DMS 273 treated with DMSO at 0.1 percent for 48 hours (cell line): ENCODE measurements at places on chromosomes 13 and 19.

DNA sequence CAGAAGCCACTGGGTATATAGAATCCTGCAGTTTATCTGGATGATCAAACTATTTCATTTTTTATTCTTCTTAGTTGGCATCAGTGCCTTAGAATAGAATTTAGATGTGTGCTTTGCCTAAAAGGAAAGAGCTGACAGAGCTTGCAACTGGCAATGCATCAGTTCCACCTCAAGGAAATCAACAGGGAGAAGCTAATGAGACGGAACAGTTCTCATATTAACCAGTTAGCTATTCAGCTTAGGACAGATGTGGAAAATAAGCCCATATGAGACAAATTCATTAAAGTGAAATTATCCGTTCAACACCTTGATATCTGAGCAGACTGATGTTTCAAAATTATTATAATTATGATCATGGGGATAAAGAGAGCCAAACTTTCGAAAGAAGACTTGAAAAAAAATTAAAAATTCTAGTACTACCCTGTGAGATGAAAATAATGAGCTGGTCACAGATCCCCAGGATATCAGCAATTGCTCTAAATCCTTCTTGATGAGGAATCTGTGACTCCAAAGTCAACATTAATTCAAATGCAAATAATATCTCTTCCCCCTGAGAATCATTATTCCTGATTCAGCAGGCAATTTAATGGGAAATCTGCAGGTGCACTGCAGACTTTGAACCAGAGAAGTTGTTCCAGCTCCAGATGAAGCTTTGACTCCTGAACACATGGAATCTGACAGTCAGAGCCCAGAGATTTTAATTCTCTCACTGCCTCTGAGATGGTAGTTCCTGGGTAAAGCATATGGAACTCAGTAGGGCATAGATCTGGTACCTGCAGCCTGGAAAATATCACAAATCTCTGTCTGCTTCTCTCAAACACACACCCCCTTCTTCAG is 486.8 kb downstream of the FOXO1 start:
- DNase-seq = no peak

DNA sequence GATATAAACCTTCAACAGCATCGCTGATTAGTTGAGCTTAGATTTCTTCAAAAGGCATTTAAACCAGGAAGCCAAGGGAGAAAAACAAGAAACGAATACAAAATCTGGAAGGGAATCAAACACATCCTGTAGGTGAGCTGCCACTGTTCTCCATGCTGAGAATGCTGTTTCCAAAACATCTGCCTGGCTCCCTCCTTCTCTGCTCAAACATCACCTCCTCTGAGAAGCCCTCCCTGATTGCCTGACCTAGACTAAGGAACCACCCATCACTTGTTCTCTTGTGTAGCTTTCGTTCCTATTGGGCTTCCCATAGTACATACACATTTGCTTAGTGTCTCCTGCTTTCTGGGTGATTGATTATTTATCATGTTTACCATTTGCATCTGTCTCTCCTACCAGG is 152.7 kb downstream of the CACNA1A start:
- no peak for DNase-seq

GRCh38 chr13:32073180-32073864 is 41.7 kb downstream of the FRY start:
- DNase-seq = no peak

DNA sequence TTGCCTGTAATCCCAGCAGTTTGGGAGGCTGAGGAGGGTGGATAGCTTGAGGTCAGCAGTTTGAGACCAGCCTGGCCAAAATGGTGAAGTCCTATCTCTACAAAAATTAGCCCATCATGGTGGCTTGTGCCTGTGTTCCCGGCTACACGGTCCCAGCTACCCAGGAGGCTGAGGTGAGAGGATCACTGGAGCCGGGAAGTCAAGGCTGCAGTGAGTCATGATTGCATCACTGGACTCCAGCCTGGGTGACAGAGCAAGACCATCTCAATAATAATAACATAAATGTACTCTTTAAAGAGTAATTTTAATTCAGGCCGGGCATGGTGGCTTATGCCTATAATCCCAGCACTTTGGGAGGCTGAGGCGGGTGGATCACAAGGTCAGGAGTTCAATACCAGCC is 38.7 kb downstream of the SKA3 start:
- DNase-seq = no peak

- no peak for DNase-seq
Measured at GRCh38 chr19:18910010-18910409, 9.2 kb downstream of the COPE start.

GRCh38 chr19:37114001-37114400 is 35.8 kb downstream of the ZNF420 start:
- no peak for DNase-seq

DNA sequence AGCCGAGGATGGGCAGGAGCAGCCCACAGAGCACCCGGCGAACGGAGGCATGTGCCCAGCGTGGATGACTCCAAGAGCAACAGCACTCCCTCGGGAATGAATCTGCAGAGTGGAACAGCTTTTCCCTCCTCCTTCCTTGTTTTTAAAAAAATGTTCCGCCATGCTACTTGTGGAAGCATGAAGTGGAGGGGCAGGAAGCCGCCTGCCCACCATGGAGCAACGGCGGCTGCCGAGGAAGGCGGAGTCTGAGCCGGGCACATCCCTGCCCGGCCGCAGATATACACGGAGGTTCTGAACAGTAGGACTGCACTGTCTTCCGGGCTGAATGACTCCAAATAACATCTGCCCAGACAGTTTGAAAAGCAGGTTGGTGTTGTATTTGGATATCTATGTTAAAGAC is 65.2 kb downstream of the SOX1 start:
- no peak for DNase-seq

GRCh38 chr19:2977746-2978138 is 378 bp downstream of the TLE6 start:
- no peak for DNase-seq

GRCh38 chr13:34757441-34757840 is 184.6 kb upstream of the NBEA start:
- DNase-seq = no peak

DNA sequence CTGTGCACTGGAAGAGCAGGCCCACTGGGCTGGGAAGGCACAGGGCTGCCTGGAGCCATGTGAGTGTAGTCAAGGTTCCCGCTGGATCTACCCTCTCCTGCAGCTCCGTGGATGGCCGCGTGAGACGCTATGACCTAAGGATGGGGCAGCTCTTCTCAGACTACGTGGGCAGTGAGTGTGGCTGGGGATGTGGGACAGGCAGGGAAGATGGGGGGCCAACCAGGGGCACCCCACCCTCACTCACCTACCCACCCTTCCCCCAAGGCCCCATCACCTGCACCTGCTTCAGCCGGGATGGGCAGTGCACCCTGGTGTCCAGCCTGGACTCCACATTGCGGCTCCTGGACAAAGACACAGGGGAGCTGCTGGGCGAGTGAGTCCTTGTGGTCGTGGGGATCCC is 6.1 kb downstream of the WDR83 start:
- DNase-seq = no peak

DNA sequence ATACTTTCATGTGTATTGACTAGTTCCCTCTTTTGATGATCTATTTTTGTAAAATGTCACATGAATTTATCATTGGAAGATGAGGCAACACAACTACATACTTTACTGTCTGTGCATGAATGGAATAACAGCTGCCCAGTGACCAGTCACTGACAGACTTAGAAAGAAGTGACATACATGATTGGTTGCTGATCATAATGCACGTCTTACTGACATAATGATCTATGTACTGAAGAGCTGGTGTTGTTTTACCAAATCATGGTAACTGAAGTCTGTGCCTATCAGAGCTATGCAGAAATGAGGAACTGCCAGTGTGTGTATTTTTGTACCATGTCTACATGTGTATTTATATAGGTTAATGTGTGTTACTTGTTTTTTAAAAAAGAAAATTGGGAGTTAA is 26.5 kb downstream of the GPR18 start:
- no peak for DNase-seq

DNA sequence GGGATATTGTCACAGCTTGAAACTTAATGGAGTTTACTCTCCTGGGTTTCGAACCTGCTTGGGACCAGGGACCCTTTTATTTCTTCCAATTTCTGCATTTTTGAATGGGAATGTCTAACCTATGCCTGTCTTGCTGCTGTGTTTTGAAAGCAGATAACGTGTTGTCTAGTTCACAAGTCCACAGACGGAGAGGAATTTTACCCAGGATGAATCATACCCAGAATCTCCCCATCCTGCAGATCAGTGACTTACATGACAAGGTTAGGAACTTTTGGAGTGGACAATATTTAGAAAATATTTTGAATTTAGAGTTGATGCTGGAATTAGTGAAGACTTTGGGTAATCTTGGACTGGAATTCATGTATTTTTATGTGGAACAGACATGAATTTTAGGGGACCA is 68.6 kb upstream of the RFXAP start:
- no peak for DNase-seq

DNA sequence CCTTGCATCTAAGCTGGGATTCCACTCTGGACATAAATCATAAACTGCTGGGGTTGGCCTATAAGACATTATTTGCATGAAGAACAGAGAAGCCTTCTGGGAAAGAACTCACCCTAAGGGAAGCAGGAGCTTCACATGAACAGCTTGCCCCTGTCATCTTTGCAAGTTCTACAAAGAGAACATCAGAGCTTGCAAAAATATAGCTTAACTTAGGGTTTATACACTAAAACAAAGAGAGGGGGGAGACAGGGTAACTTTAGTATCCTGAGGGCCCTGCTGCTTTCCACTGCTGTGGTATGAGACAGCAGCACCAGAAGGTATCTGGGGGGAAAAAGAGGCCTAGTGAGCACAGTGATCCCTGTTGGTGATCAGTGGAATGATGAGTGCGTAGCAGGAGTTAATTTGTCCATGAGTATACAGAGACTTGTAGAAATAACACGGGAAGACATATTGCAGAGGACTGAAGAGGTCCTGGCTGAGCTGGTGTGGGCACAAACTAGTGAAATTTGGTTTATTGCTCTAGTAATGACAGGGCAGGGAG is 116.1 kb upstream of the TSC22D1 start:
- DNase-seq = peak; percentile 2

- no peak for DNase-seq
Measured at GRCh38 chr19:46602392-46603194, 1.5 kb downstream of the CALM3 start.

DNA sequence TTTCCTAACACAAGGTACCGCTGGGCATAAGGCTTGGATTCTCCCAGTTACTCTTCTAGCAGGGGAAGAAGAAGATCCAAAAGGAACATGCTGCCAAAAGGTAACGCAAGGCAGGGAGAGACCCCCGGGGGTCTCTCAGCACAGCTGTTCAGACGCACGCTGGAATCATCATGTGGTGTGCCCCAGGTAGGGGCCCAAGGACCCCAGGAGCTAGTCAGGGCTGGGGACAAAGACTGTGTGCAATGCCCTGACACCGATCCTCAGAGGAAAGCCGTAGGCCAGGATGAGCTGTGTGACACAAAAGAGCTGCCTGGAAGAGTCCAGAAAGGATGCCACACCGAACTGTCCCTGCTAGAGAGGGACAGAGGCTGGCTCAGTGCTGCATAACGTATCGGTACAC is 22.3 kb upstream of the EPHX3 start:
- DNase-seq = no peak

DNA sequence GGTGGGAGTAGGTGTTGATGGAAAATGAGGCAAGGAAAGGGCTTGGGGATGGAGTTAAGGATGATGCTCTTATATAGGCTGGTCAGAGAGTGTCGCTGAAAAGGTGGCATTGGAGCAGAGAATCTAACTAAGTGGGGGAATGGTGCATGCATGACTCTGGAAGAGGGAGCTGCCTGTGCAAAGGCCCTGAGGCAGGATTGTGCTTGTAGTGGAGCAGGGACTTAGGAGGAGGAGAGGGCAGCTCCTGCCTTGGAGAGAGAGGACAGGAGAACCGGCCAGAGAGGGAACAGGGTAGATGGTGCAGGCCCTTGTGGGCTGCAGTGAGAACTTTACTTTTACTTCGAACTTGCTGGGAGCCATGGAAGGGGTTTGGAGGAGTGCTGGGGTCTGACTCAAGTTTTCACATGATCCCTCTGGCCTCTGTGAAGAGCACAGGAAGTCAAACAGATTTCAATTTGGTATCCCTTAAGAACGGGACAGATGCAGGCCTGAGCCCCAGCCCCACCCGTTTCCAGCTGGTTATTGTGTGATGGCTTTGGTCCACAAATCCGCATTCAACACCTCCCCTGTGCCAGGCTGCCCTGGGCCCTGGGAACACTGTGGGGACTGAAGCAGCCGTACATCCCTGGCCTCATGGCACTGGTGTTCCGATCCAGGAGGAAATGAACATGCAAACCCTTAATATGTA is 7.0 kb downstream of the AP2A1 start:
- DNase-seq = no peak

DNA sequence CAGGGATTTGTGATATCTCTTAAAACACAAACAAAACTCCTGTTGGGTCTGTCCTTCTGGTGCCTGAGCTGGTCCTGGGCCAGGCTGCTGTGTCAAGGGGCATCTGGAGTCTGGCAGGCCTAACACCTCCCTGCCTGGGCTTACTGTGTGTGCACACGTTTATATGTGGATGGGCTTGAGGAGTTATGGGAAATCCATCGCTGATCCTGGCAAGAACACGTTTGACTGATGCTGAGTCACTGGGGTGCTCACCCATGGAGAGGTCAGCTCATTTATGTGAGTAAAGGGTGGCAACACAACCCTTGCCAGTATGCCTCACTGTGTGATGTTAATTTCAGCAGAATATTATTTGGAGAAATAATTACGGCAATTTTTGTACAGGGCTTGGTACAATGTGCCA is 44.5 kb upstream of the PCDH8 start:
- DNase-seq = no peak

GRCh38 chr19:8592231-8593009 is 15.2 kb upstream of the MYO1F start:
- no peak for DNase-seq

DNA sequence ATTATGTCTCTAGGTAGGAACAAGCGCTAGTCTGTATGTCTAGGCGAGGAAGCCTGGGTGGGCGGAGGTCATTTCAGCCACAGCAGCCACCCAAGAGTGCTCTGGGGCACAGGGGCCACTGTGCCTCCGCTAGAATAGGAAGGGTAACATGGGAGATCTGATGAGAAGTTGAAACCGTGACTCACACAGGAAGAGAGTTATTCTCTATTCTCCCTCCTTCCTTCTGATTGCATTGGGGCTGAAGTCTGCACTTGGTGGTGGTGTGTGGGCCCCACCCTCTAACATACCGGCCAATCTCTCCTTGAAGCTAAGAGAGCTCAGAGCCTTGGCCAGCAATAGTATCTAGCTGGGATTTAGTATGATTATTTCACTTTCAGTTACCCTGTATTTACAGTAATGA is 20.3 kb upstream of the GGACT start:
- DNase-seq = no peak

- no peak for DNase-seq
Measured at GRCh38 chr19:3404324-3405260, 38.2 kb downstream of the NFIC start.

DNA sequence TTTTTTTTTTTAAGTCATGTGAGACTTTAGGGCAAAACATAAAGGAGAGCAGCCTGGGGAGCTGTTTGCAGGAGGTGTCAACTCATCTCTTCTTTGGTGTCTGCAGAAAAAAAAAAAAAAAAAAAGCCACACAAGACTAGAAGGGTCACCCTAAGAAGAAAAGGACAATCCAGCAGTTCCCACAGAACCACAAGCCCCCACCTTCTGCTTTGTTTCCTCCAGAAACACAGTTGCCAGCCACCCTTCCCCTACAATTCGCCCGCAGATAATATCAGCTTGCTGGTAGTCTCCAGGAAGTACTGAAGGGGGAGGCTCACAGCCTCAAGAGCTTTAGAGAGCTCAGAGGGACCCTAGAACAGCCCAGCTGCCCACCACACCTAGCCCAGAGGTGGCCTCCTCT is 22.3 kb upstream of the ZBTB7A start:
- no peak for DNase-seq

- no peak for DNase-seq
Measured at GRCh38 chr19:53010494-53010893, 3.2 kb upstream of the ERVV-1 start.

- DNase-seq = no peak
Measured at GRCh38 chr13:47539317-47539716, 461.8 kb downstream of the SUCLA2 start.
